ENCODE measurements at places on chromosomes 5 and 9. TPM values are rescaled to one million over a fixed set of nuclear protein-coding genes. Genes with fewer than 3 reads are reported as not detected.
A peak's percentile ranks its signal among the peaks of the same experiment; 100 is the strongest.

The AFAP1L1 gene
- 22.1 TPM for polyA plus RNA-seq

DNA sequence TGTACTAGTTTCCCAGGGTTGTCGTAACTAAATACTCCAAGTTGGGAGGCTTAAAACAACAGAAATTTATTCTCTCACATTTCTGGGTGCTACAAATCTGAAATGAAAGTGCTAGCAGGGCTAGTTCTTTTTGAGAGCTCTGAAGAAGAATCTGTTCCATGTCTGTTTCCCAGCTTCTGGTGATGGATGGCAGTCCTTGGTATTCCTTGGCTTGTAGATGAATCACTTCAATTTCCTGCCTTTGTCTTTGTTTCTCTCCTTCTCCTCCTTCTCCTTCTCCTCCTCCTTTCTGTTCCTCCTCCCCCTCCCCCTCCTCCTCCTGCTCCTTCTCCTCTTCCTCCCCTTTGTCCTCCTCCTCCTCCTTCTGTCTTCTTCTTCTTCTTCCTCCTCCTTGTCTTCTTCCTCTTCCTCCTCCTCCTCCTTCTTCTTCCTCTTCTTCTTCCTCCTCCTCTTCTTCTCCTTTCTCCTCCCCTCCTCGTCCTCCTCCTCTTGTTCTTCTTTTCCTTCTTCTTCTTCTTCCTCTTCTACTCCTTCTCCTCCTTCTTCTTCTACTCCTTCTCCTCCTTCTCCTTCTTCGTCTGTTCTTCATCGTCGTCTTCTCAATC lies 104.7 kb upstream of the ANKRD55 start:
- DNase-seq = no peak

The OSMR gene
- polyA plus RNA-seq = 9.2 TPM

GRCh38 chr5:38866362-38867031 lies 20.7 kb downstream of the OSMR start:
- no peak for DNase-seq

DNA sequence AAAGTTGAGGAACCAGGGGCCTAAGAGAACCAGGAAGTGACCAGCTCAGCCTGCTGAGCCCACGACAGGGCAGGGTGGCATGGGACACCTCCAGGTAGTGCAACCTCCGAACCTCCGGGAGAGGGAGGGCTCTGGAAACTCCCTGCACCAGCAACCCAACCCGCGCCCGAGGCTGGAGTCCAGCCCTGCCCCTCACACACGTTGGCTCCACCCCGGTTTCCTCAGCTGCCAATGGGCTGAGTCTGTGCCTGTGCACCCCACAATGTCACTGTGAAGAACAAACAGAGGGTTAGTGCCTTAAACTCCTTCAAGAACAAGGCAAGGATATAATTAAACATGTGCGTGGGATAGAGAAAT lies 17.0 kb upstream of the UNC5A start:
- no peak for DNase-seq

- no peak for DNase-seq
Observed at GRCh38 chr9:116208417-116209232, 55.0 kb downstream of the PAPPA start.

GRCh38 chr5:76527685-76528161 lies 95.5 kb downstream of the F2RL2 start:
- DNase-seq = no peak

DNA sequence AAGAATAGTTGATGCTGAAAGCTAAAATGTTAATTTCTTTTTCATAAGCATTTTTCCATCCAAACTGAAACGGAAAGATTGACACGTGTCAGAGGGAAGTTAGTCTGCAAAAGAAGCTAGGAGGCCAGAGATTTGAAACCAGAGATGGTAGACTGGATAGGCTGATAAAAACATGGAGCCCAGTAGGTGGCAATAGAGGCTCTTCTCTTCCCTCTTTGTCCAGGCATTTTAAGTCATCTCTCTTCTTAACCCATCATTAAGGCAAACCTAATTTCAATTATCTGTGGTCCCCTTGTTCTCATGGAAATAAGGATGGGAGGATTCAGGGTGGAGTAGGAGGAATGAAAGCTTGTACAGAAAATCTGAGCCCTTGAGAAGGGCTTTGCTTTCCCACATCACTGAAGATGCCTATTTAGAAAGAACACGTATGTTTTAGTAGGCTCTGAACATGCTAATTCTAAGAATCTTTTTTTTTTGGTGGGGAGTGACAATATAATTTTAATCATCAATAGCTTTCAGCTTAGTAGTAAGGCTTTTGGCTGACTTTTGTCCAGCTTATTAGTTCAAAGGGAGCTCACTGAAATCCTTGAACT lies 66.6 kb downstream of the ZNF474 start:
- DNase-seq = peak; percentile 51

DNA sequence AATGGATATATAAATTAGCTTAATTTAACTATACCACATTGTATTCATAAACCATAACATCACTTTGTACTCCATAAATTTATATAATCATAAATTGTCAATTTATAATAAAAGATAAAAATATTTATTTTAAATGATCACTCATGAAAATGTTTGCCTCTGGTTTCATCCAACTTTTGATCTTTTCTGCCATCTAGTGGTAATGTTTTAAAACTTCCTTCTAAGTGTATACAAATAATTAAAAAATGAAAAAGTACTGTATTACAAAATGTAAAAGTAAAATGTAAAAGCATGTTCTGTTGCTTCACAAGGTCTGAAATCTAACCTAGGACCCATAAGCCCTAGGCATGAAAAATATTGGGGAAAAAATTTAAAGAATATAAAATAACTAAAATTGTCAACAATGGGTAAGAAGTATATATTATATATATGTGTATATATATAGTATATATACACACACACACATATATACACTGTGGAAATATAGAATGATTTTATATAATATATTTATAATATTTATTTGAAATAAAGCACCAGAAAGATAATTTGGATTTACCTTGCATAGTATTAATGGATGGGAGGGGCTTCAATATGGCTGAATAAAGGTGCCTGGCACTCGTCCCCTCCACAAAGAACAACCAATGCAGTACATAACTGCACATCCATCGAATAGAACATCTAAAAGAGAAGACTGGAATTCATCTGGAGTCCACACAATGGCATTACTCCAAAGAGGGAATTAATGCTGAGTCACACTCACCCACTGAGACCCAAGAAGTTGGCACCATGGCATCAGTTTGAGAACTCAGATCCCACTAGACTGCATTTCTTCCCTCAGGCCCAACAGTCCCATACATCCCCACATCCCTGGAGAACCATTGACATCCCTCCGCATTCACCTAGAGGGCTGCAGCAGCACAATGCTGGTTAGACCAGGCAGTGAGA lies 32.5 kb downstream of the ANXA1 start:
- peak; percentile 20 for DNase-seq

DNA sequence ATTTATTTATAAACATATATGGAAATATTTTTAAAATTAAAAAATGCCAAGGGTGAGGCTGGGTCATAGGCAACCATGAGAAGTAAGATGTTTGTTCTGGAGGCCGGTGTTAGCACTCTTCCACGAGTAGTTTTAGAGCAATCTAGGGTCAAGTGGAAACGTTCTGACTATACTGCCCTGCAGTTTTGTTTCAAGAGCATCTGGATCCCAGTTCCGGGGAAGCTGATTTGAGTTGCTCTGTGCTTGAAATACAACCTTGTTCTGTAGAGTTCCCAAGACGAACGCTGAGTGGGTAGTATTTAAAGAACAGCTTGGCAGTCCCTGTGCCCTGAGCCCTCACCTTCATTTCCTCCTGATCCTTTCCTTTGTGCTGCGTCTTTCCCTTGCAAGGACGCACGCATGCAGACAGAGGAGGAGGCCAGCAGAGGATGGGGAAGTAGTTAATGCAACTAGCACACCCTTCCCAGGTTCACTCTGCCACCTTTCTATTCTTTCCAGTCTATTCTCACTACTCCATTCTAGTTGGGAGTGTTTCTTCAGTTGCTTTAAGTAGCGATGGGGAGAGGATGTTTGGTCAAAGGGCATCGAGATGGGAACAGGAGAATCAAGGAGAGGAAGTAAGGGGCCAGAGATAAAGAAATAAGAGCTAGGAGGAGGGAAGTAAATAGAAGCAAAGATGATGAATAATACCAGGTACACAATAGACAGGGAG lies 68.3 kb upstream of the ZSWIM6 start:
- no peak for DNase-seq

The DPYSL3 gene
- polyA plus RNA-seq = 30.4 TPM

GRCh38 chr5:17346811-17347210 lies 129.4 kb downstream of the BASP1 start:
- no peak for DNase-seq
